ENCODE measurements at places on chromosomes 2 and 18. TPM values are rescaled to one million over a fixed set of nuclear protein-coding genes. Genes with fewer than 3 reads are reported as not detected.

The CRYBA2 gene
- total RNA-seq: not detected

The MARS2 gene
- 16.2 TPM for total RNA-seq

The ADCYAP1 gene
- total RNA-seq: not detected

The CD8B2 gene
- 0.10 TPM for total RNA-seq

DNA sequence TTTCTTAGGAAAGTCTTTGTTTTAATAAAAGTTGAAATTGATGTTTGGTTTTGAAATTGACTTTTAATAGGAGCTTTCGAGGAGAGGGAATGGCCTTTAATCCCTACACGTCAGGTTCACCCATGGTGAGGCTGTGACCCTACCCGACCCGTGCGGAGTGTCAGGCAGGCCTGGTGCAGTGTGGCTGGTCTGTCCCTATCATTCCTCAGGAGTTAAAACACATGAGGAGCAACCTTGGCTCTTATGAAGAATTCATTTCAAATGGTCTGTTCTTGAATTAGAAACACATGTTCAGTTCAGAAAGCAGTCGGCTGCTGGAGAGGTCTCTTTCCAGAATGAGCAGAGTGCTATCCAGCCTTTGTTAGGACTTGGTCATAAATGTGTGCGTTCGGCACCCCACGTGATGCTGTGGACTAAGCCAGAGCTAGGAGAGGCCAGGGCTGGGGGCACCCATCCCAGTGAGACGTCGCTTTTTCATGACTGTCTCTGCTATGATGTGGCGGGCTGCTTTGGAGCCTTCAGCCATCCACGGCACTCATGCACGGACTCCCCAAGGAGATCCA, 54.7 kb downstream of the EMILIN2 start:
- no peak for DNase-seq

DNA sequence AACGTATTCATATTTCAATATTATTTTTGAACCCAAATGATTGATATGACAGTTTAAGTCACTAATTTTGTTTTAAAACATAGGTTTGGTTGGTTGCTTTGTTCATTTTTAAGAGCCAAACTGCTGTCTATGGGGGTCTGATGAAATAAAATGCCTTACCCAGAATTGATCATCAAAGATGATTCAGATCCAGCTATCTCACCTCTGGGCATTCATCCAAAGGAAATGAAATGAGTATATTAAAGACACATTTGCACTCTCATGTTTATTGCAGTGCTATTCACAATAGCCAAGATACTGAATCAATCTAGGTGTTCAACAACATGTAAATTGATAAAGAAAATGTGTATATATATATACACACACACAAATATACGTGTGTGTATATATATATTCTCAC, 326.9 kb upstream of the GULP1 start:
- no peak for DNase-seq

GRCh38 chr2:190794790-190795189, 85.8 kb upstream of the GLS start:
- DNase-seq: no peak

DNA sequence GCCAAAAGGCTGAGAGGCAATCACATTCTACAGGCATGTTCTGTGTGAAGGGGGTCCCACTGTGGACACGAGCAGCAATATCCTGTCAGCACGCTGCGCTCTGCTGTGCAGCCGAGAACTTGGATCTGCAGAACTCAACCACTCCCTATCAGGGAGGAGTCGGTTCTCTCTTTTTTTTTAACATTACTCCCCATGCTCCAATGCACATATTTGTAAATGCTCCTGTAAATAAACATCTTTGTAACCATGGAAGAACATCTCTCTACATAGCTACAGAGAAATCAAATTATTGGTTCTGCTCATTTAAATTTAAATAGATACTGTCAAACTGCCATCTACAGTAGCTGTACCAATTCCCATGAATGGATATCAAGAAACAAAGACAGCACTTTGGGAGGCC, 3.0 kb upstream of the ANKRD23 start:
- DNase-seq: no peak

- no peak for DNase-seq
Observed at GRCh38 chr18:35582899-35583558, 1.5 kb downstream of the GALNT1 start.

Data from natural killer cell treated with Interleukin-12 subunit alpha and Interleukin-12 subunit beta and Interleukin-15 and Interleukin-18, amount 100 ng/mL, for 72 hours (primary cell).